ENCODE measurements at places on chromosomes 12 and 14. TPM values are rescaled to one million over a fixed set of nuclear protein-coding genes. Genes with fewer than 3 reads are reported as not detected.

DNA sequence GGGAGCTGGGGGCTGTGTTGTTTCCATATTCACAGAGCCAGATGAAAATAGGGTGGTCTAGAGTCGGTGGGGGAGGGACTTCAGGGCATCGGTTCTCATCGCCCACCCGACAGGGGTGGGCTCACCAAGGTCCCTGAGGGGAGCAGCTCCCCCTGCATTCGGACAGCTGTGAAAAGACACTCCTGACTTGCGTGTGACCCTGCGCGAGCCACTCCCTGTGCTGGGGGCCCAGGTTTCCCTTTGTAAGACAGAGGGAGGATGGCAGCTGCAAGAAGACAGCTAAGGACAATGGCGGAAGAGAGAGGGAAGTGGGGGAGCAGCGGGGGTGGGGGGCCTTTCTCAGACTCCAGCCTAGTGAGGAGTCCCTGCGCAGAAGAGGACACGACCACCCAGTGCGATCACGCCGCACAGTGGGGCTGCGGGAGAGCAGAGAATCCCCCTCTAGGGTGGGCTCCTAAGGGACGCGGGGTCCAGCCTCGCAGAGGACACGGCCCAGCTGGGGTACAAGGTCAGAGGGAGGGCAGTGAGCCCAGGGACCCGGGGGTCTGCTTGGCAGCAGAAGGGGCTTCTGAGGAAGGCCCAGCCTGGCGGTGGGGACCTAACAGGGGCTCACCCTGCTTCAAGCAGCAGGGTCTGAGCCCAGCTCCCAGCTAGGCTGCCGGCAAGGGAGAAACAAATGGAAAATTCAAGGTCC, 326.9 kb upstream of the DIO3 start:
- no peak for DNase-seq

- no peak for DNase-seq
Measured at GRCh38 chr12:15806826-15807225, 17.6 kb upstream of the EPS8 start.

TMCC3 gene
- 0.11 TPM for total RNA-seq

GRCh38 chr12:117472983-117473382, 111.6 kb upstream of the NOS1 start:
- DNase-seq = no peak

DNA sequence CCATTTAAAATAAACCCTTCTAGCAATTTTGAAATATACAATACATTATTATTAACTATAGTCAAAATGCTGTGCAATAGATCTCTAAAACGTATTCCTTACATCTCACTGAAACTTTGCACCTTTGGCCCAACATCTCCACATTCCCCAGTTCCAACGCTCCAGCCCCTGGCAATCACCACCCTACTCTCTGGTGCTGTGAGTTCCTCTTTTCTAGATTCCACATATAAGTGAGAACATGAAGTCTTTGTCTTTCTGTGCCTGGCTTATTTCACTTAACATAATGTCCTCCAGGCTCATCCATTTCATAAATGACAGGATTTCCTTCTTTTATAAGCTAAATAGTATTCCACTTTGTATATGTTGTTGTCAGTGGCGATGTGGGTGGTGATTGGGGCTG, 194.7 kb upstream of the RTL1 start:
- DNase-seq = no peak

DNA sequence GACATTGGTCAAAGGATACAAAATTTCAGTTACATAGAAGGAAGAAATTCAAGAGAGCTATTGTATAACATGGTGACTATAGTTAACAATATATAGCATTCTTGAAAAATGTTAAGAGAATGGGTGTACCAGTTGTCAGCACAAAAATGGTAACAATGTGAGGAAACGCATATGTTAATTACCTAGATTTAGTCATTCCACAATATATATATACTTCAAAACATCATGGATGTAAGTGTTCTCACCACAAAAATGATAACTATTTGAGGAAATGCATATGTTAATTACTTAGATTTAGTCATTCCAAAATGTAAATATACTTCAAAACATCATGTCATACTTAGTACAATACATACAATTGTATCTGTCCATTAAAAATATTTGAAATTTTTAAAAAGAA, 540.4 kb upstream of the MGAT4C start:
- no peak for DNase-seq

GRCh38 chr12:132904718-132905328, 17.4 kb upstream of the CHFR start:
- peak; percentile 93 for DNase-seq

- no peak for DNase-seq
Measured at GRCh38 chr12:48927261-48927660, 2.0 kb upstream of the FKBP11 start.

HSPA2 gene
- total RNA-seq = 3.6 TPM

DNA sequence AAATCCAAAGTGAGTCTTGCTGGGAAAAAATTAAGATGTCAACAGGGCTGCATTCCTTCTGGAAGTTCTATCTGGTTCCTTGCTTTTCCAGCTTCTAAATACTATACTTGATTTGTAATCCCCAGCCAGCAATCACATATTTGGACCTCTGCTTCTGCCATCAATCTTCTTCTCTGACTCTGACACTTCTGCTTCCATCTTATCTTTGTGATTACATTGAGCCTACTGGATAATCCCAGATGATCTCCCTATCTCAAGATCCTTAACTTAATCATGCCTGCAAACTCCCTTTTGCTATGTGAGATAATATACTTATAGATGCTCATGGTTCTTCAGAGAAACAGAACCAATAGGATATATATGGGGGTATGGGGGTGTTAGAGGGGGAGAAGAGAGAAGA, 49.9 kb upstream of the ZDHHC17 start:
- DNase-seq = no peak

JAG2 gene
- 4.1 TPM for total RNA-seq

GRCh38 chr12:111453071-111453989, 47.6 kb downstream of the SH2B3 start:
- no peak for DNase-seq

- DNase-seq = no peak
Measured at GRCh38 chr14:73740618-73741326, 26.6 kb upstream of the PNMA1 start.

ITGA7 gene
- 4.3 TPM for total RNA-seq

GRCh38 chr14:89828471-89829165, 125.9 kb downstream of the EFCAB11 start:
- DNase-seq = no peak

DNA sequence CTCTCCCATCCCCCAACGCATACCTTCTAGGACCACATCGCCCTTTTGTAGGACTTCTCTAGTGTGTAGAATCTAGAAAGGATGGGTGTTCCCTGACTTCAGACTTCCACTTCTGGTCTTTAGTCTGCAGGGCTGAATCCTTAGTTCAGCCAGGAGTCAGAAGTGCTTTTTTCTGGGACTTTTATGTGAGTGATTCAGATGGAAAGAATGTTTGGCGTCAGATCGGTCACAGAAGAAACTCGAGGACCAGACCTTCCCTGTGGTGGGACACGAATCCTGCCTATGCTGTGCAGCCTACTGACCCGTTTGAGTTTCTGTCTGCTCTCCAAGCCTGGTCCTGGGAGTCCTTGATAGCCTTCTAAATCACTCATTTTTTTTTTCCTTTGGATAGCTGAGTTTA, 165.4 kb upstream of the SSTR1 start:
- no peak for DNase-seq

DNA sequence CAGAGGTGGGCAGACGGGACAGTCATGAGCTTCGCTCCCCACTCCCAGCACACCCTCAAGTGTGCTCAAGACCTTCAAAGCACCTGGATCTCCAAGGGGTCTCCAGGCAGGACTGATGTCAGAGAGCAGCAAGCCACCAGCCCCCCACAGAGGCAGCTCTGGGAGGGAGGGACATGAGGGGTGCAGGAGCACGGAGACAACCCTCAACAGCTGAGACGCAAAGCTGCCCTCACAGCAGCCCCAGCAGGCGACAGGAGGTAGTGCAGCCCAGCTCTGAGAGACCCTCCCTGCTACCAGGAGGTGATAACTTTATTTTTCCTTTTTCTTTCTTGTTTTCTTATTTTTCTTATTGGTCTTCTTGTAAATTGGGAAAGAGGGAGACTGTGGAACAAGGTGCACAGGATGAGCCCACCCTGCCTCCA, 17.9 kb downstream of the SIVA1 start:
- DNase-seq = peak; percentile 49

POTEM gene
- not detected for total RNA-seq

SSPN gene
- not detected for total RNA-seq
